Fibroblast of skin of back (primary cell): ENCODE measurements at places on chromosomes 6 and 20.
A peak's percentile ranks its signal among the peaks of the same experiment; 100 is the strongest.

- no peak for DNase-seq
Observed at GRCh38 chr6:134196568-134197193, 121.2 kb downstream of the SGK1 start.

GRCh38 chr20:1302685-1303541 is 26.0 kb downstream of the SDCBP2 start:
- DNase-seq, result peak; percentile 20

- peak; percentile 58 for DNase-seq
Observed at GRCh38 chr6:31829633-31830283, 2.2 kb downstream of the HSPA1B start.

GRCh38 chr6:13147376-13147775 is 181.0 kb downstream of the TBC1D7 start:
- no peak for DNase-seq

DNA sequence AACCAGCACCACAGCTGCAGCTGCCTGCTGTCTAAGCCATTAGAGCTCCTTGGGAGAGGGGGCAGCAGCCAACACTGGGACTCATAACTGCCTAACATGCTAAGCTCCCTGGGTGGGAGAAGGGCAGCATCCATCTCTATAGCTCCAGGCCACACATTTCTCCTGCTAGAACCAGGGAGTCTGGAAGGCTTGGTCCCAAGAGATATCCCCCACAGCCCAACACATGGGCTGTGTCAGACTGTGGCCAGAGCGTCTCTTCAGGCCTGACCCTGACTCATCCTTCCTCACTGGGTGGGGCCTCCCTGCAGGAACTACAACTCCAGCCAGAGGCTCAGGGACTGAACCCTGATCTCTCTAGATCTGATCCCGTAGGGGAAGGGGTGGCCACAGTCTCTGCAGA is 411.1 kb downstream of the HDGFL1 start:
- DNase-seq, result peak; percentile 84

- no peak for DNase-seq
Observed at GRCh38 chr20:24724982-24725533, 224.0 kb upstream of the CST7 start.

GRCh38 chr6:21098744-21099143 is 494.8 kb upstream of the SOX4 start:
- no peak for DNase-seq

GRCh38 chr20:24633026-24633425 is 163.6 kb downstream of the SYNDIG1 start:
- DNase-seq, result no peak

- no peak for DNase-seq
Observed at GRCh38 chr20:19991308-19991707, 25.9 kb upstream of the NAA20 start.

DNA sequence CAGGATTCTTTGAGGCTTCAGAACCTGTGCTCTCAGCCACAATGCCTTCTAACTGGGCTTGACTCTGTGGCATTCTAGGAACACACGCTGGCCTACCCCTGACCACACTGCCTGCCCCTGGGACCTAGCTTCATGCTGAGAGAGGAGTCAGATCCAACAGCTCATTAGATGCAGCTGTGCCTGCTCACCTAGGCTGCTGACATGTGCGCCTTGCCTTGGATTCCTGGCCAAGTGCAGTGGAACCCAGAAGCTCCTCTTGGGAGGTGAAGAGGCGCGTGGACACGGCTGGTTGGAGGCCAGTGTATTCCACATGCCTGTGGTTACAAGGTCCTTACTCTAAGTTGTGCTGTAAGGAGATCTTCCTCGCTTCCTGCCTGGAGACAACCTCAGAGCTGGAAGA is 24.7 kb upstream of the KCNK16 start:
- no peak for DNase-seq

- no peak for DNase-seq
Observed at GRCh38 chr6:41814629-41815028, 27.1 kb downstream of the TOMM6 start.

DNA sequence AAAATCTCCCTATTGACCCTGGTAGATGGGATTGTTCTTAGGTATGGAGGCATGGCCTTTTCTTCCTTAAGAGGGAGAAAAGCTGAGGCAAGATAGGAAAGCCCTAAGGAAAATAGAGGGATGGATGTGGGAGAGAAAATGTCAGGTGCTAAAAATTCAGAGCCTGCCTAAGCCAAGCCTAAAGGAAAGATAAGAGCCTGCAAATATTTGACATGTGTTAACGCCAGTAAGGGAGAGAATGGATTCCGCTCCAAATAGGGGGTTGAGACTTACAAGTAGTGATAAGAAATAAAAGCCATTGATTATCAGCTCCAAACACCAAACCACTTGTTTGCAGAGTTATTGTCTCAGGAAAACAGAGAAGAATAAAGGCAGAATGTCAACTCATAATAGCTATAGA is 533.6 kb downstream of the PTPRT start:
- DNase-seq, result no peak

DNA sequence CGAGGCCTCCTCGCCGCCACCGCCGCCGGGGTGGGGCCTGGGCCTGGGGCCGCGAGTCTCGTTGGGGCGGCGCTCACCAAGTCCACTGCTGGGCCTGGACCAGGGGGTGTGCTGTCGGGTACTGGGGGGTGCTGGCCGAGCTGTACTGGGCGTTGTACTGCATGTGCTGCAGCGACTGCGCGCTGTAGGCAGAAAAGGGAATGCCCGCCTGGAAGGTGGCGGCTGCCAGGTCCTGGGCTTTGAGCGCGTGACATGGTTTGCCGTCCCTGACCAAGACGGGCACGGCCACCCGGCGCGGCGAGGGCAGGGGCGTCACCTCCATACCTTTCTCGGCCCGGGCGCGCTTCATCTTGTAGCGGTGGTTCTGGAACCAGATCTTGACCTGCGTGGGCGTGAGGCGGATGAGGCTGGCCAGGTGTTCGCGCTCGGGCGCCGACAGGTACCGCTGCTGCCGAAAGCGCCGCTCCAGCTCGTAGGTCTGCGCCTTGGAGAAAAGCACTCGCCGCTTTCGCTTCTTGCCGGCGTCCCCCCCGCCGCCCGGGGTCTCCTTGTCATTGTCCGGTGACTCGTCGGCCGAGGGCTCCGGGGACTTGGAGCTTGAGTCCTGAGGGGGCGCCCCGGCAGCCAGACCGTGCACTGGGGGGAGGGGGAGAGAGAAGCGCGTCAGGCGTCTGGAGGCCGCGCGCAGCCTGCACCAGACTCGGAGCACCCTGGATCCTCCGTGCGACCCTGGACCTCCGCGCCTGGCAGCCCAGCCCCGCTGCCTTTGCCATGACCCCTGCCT is 1.8 kb downstream of the NKX2-2 start:
- no peak for DNase-seq

GRCh38 chr6:17212546-17213371 is 68.4 kb upstream of the RBM24 start:
- no peak for DNase-seq

DNA sequence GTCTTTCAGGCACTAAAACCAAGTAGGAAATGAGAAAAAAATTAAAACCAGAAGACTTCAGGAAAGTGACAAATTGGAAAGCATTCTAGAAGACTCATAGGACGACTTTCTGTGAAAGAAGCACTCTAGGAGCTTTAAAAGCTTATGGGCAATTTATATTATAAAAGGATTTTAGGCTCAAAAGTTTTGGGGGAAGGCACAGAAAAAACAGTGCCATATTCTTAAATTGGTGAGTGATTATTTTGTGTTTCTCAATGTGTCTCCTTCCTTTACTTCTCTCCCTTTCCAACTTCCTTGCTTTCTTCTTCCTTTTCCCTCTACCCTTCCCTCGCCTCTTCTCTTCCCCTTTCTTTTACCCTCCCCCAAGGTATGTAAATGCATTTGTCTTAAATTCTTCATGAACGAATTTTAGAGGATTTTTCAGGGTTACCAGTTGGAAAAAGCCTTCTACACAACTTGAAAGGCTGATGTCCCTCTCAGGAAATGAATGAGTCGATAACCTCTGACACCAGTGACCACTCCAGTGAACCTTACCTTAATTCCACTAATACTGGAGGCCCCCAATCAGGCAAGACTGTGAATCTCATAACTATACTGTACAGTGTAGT is 2.6 kb upstream of the LIN28B start:
- DNase-seq, result no peak

DNA sequence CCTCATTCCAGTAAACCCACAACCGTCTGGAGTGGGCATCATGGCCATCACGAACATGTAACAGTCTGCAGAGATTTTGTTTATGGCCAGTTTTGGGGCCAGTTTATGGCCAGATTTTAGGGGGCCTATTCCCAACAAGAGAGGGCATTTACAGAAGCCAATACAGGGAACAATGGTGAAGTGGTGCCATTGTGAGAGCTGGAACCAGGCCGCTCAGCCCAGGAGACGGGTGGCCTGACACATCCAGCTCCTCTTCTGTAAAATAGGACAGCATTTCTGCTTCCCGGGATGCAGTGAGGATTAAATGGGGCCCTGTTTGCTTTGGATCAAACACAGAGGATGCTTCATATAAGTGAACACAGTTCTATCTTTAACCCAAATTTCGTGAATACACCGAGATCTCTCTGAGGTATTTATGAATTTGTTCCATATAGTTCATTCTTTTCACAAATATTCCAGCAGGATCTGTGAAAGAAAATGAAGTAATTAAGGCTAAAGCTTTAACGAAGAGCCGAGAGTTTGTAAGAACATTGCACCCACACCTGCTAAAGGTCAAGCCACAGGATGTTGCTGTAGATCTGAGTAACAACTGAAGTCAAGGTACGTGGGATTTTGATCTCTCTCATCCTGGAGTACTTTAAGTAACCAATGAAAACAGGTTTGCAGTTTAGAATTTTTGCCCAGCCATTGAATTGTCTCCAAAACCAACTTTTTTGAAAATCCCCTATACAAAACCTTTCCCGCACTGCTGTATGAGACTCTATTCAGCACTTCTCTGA is 14.5 kb upstream of the SIRPG start:
- DNase-seq, result no peak

DNA sequence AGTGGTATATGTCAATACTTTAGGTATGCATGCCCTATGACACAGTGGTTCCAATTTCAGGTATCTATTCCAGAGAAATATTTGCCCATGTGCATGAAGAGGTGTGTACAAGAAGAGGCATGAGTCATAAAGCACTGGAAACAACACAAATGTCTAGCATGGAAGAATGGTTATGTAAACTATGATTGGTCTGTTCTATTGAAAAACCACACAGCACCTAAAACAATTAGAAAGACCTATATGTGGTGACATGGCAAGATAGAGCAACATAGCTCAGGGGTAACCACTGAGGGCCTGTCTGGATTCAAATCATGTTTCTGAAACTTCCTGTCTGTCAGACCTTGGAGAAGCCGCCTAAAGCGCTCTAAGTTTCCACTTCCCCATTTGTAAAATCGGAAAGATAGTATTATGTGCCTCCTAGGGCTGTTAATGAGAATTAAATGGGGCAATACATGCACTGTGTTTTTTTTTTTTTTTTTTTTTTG is 76.0 kb upstream of the SHLD1 start:
- no peak for DNase-seq

GRCh38 chr20:10259166-10259565 is 40.5 kb downstream of the SNAP25 start:
- DNase-seq, result no peak

GRCh38 chr6:16684195-16684689 is 77.0 kb downstream of the ATXN1 start:
- DNase-seq, result no peak

GRCh38 chr6:153108315-153108714 is 22.8 kb downstream of the RGS17 start:
- peak; percentile 44 for DNase-seq

DNA sequence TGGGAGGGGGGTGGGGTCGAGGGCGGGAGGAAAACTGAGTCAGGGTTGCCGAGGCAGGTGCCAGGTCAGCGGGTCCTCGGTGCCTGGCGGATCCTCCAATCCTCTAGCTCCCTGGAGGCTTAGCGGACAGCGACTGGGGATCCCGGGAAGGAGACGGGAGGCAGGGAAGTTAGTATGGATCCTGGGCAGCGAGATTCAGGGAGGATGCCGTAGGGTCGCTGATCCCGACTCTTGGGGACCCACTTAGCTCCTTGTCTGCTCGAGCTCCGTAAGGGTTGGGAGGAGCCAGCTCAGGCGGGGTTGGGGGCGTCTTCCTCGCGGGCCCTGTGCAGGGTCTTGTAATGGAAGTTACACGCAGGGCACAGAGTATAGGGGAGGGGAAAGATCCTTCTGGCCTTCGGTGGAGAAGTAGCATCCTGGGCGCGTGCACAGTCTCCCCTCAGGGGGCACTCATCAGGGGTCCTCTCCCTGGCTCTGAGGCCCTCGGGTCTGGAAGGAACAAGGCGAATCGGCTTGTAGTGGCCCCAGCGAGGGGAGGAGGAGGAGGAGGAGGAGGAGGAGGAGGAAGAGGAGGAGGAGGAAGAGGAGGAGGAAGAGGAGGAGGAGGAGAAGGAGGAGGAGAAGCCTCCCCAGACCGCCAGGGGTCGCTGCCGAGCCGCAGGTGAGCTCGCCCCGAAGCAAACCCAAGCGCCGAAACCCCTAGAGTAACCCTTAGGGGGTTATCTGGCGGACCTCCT is 6.4 kb upstream of the SLC12A5 start:
- DNase-seq, result no peak

- no peak for DNase-seq
Observed at GRCh38 chr20:63765082-63765873, 25.7 kb downstream of the SLC2A4RG start.

- no peak for DNase-seq
Observed at GRCh38 chr6:71982389-71982788, 96.0 kb downstream of the RIMS1 start.

DNA sequence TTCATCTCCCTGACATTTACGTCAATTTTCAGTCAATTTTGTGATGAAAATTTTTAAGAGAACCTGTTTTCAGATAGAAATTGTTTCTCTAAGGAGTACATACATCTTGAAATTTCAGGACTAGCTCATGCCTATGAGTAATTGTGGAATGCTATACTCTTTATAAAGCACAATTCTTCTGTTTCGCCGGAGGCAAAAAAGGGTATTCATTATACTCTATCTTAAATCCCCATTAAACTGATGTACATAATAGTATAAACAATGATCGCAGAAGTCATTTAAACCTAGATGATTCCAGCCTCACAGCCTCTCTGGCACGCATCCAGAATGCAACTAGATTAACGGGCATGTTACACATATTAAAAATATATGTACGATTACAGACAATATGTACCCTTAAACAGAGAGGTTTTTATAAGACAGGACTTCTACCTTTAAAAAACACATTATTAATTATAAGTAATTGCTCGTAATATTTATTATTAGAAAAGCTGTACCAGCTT is 62.6 kb downstream of the NRSN1 start:
- no peak for DNase-seq

GRCh38 chr20:45765980-45766379 is 25.7 kb downstream of the WFDC3 start:
- no peak for DNase-seq

- no peak for DNase-seq
Observed at GRCh38 chr20:50663095-50663821, 28.1 kb downstream of the RIPOR3 start.

DNA sequence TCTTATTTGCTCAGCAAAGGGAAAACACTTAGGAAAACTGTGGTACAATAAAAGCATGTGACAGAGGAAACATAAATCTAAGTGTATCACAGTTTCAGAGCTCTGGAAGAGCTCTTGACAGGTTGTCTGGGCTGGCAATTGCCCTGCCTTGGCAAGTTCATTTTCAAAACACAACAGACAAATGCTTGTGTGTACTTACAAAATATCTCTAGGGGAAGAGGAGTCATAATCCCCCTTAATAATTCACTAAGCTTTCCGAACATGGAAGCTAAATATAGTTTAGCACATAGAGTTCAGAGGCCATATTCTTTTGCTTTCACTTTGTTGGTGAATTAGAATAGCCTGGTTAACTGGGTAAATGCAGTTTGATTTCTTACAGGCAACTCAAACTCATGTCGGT is 211.6 kb upstream of the THEMIS start:
- no peak for DNase-seq

GRCh38 chr6:109349419-109349987 is 32.8 kb downstream of the CD164 start:
- peak; percentile 34 for DNase-seq
